CD4-positive, alpha-beta T cell (primary cell): ENCODE measurements at places on chromosomes 13 and 19.

DNA sequence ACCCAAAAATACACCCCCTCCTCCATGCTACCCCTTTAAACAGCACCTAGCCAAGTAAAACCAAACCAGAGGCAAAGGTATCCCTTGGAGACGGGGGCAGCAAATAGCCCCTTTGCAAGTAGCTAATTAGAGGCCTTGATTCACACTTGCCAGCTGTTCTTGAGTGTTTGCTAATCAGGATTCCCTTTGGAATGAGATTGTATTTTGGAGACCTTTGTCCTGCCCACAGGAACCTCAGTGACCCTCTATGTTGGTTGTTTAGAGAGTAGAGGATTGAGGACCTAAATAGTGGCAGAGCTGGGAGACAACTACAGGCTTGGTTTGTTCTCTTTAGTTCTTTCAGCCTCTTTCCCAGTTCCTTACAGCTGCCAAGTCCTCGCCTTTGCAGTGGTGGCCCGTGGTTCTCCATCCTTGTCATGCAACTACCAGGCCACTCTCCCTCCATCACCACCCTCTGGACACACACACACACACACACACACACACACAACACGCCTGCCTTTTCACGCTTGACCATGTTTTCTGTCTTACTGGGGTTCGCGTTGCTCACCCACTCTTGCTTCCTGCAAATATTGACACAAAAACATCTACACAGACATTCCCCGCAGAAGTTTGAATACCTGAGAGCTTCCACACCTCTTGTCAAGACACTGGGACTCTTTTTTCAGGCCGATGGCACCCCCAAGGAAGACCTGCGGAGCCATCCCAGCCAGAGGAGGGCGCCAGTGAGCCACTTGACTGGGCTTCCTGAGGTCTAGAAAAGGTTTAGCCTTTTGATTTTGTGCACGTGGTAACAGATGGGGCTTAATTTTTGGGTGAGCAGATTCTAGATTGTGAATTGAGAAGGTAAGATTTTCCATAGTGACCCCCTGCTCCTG is 80.0 kb upstream of the GPR183 start:
- DNase-seq: peak; percentile 88

- no peak for DNase-seq
These were observed 1730.1 kb upstream of the PRR20A start for GRCh38 chr13:55410398-55411330.

DNA sequence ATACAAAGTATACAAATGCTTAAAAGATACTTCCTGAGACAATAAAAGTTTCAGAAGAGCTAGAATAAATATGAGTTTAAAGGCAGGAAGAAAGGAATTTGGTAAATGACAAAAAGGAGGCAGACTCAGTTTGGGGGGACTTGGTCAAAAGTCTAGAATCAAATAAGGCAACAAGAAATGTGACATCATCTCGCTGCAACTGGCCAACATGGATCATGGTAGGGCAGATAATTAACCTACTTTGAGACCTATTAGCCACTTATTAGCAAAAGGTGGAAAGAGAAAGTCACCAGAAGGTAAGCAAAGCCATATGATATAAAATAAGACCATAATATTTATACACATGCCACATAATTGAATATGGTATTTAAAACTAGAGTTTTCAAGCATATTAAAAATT is 5.3 kb downstream of the USP12 start:
- DNase-seq: no peak

DNA sequence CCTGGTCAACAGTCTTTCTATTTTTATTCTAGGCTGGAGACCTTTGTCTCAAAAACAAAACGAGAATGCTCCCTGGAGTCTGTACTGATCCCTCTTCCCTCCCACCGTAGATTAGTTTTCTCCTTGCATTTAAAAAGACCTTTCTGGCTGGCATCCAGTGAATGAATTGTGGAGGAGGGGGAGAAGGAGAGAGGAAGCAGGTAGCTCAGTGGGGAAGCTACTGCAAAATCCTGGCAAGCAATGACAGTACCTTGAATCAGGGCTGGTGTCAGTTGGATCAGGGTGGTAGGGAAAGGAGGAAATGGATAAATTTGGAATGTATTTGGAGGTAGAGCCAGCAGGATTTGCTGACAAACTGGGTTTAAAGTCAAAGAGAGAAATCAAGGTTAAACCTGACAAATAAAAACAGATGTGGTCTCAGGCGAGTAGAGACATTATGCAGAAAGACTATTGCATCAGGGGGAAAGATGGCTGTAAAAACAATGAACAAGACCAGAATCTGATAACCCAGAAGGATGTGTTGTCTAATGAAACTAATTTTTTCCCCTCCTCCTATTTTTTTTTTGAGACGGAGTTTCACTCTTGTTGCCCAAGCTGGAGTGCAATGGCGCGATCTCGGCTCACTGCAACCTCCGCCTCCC is 3.5 kb upstream of the CYP2S1 start:
- DNase-seq: no peak

DNA sequence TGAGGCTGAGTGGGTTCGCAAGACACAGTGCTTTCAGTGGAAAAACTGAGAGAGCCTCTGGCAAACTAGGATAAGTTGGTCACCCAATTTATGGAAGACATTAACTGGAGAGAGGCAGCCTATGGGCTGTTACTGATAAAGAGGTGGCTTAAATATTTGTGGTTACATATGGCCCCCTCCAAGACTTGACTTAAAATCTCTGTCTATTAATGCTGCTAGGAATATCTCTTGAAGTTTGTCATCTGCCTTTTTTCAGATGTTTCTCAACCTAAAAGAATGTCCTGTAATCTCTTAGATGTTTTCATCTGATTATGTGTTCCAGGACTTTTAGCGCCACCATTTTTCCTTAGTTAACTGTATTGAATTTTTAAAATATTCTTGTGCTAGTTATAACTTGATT is 54.6 kb downstream of the NAA16 start:
- no peak for DNase-seq

DNA sequence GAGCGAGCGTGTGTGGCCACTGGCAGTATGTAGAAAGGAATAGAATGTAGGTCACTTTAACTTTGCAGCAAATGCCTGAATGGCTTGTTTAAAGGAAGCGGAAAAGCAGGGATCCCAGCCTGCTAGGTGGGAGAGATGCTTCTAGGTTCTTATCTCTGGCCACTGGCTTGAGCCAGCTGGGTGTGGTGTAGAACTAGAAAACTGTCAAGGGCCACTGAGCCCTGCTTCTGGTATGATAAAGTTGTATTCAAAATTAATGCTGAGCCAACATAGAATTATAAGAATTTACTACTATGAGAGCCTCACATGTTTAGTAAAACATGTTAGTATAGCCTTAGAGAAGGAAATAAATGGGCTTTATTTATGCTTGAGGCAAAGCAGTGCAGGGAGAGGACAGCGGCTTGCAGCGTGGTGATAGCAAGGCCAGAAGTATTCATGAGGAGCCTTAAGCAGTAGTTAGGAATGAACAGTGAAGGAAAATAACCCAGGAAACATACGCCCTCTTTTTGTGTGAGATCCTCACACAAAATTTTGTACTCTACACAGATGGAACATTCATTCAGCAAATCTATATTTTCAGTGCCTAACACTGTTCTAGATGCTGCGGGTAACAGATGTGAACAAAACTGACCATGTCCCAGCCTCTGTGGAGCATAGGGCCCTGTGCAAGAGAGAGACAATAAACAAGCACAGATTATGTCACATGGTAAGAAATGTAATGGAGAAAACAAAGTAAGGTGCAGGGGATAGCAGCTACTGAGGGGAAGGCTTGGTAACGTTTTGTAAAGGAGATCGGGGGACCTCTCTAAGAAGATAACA is 863.2 kb downstream of the DIAPH3 start:
- DNase-seq: no peak

GRCh38 chr13:90414691-90415596 is 932.5 kb upstream of the MIR17HG start:
- no peak for DNase-seq

GRCh38 chr13:78700121-78700910 is 41.4 kb upstream of the OBI1 start:
- DNase-seq: no peak

DNA sequence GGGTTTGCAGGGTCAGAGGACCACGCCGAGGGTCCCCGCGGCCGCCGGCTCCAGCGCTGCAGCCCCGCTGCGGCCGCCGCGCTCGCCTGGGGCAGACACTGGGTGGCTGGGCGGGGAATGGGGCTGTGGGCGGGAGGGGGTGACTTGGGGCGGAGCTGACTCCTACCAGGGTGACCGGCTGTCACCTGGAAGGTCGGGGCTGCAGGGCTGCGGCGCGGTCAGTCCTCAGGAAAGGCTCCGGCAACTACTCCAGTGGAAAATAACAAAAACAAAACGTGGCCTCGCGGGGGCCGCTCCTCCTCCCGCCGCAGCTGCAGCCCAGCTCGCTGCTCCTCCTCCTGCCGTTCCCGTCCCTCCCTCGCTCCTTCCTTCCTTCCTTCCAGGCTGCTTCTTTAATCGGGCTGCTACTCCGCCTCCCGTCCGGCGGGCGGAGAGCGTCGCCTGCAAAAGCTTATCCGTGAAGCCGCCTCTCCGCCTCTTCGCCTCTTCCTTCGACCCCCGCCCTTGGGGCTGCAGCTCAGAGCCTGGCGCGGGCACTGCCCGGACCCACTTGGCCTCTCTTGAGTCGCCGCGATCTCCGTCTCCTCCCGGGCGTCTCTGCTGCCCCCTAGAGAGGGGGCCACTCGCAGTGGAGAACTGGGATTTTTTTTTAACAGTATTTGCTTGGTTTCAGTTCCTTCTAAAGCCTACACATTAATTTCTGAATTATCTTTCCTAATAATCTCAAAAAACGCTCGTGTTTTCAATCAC is at the start of gene TBC1D4:
TBC1D4 (minus strand) TSS at position 100 of the 750 bp plus-strand sequence. CDS start 402 bp downstream, outside the sequence.
- peak; percentile 70 for DNase-seq

DNA sequence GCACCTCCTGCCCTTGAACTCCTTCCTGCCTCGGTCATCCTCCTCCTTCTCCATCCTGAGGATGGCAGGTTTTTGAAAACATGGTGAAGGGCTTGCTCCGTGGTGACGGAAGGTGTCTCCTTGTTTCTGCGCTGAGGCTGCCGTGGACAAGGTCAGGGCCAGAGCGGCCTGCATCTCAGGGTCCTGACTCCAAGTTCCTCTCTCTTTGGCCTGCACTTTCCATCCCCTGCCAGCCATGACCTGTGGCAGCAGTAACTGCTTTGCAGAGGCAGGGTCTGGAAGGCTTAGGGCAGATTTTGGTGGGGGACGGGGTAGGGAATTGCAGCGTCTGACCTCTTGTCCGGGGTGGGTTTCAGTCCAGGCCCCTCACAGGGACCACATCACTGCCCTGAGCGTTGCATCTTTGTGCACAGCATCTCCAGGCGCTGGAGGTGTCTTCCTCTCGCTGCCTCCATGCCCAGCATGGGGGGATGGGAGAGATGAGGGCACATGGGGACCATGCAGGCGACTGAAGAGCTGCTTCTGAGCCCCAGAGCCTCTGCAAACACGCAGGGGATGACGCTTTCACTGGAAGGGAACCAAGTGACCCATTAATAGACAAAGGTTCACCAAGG is 216.8 kb downstream of the TEX29 start:
- DNase-seq: no peak

DNA sequence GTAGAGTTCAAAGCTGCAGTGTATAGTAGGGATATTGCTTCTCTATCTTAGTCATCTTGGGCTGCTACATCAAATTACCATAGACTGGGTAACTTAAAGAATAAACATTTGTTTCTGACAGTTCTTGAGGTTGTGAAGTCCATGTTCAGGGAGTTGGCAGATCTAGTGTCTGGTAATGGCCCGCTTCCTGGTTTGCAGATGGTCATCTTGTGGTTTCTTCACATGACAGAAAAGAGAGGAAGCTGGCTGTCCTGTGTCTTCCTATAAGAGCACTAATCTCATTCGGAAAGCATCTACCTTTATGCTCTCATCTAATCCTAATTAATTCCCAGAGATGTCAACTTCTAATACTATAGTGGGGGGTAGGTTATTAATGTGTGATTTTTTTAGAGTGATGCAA is 6.2 kb downstream of the ZNF763 start:
- DNase-seq: no peak

GRCh38 chr19:11519138-11519537 is 9.8 kb downstream of the ECSIT start:
- no peak for DNase-seq

GRCh38 chr13:40974460-40975407 is 44.4 kb downstream of the ELF1 start:
- DNase-seq: peak; percentile 72

GRCh38 chr19:12187625-12188024 is 24.7 kb downstream of the ZNF136 start:
- no peak for DNase-seq

GRCh38 chr13:96984051-96984508 is 10.2 kb downstream of the OXGR1 start:
- peak; percentile 13 for DNase-seq

DNA sequence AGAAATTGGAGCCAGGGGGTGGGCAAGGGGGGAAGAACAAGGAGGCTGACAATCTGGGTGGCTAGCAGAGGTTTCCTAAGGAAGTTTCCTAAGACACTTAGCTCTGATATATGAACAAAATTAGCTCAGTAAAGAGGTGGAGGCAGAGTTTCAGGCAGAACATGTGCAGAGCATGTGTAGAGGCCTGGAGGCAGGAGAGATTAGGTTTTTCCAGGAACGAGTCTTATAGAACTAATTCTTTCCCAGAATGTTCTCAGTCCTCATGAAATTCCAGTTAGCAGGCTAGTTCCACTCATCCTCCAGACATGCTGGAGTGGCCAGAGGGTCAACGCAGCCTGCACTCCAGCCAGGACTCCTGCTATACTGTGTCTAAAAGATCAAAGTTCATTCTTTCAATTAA is 184.7 kb downstream of the LACC1 start:
- no peak for DNase-seq

- no peak for DNase-seq
These were observed 263.7 kb downstream of the TEX29 start for GRCh38 chr13:111584101-111584672.
